ENCODE measurements at places on chromosomes 7 and 10.

- DNase-seq, result no peak
These were observed at the start of gene AIFM2 for GRCh38 chr10:70132098-70133029. TSS of gene AIFM2 (minus strand) at chr10:70132825. CDS start at chr10:70124084, 8,741 bp downstream.

- DNase-seq, result no peak
These were observed 191.9 kb downstream of the SFMBT2 start for GRCh38 chr10:7218968-7219367.

DNA sequence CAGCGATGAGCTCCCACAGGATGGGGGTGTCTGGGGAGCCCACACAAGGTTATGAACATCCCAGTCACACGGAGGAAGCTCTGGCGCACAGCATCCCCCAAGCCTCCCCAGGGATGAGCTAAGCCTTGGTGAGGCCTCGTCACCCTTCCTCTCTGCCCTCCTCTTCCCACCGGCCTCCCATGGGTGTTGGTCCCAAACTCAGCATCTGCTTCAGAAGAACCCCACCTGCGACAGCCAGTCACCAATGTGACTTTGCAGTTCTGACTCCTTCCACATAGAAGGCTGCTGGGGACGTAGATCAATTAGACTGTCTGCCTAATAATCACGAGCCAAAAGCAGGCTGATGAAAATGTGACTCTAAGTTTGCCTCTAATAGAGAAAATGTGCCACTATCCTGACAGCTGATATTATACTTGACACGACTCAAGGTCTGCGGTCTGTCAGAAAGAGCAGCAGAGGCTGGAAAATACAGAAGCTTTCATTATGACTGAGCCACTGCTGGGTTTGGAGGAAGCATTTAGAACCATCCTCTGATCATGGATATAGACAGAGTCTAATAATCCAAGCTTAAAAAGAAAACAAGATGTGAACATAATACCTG lies 116.0 kb upstream of the PFKP start:
- no peak for DNase-seq

DNA sequence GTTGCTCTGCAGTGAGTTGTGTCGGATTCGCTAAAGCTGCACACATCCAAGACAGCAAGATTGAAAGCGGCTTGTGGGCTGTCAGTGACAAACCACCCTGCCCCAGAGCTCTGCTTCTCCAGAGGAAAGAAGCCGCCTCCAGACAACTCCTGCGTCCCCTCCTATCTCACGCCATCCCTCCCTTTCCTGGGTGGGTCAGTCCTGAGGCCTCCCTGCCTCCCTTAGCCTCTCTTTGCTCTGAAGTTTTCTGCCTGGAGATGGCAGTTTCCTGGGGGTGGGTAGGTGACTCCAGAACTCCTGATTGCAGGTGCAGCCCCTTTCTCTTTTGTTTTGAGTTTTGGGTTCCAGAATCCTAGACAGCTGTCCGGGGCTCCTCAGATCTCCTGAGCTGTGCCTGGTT lies 78.7 kb downstream of the EMX2 start:
- DNase-seq, result no peak

DNA sequence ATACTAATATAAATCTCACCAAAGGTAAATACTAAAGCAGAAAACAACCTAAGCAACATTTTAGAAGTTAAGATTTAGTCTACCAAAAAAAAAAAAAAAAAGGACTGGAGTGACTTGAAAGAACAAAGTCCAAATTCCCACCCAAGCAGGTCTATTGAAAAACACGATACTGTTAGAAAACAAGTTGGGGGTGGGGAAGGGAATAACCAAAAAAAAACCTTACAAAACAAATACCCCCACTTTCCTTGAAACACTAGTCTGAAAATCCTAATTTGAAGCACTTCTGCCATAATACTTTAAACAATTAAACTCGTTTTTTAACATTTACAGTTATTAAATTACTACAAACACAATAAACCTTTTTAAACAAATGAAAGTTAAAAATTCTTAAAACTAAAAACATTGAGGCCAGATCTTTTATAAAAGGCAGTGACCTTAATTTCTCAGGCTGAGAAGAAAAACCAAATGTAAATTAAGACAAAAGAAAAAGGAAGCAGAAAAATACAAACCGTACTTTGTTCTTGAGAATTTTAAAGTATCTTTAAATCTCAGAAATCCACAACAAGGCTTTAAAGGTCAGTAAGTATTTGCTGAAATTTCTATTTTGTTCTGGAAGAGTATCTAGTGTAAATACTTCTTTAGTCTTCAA lies 135.1 kb downstream of the NRBF2 start:
- DNase-seq, result no peak

- DNase-seq, result no peak
These were observed 97.4 kb downstream of the CTTNBP2 start for GRCh38 chr7:117775801-117776200.

DNA sequence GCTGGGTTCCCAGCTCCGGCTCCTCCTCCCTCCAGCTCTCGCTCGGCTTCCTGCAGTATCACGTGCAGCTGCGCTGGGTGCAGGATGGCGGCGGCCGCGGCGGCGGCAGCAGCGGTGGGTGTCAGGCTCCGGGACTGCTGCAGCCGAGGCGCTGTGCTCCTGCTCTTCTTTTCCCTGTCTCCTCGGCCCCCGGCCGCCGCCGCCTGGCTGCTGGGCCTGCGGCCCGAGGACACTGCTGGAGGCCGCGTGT lies at the start of gene CNNM1:
CNNM1 (plus strand) TSS at position 53 of the 250 bp plus-strand sequence; CDS start at position 85, 32 bp downstream.
- DNase-seq, result no peak

- DNase-seq, result no peak
These were observed 72.6 kb upstream of the NFKB2 start for GRCh38 chr10:102322914-102323313.

DNA sequence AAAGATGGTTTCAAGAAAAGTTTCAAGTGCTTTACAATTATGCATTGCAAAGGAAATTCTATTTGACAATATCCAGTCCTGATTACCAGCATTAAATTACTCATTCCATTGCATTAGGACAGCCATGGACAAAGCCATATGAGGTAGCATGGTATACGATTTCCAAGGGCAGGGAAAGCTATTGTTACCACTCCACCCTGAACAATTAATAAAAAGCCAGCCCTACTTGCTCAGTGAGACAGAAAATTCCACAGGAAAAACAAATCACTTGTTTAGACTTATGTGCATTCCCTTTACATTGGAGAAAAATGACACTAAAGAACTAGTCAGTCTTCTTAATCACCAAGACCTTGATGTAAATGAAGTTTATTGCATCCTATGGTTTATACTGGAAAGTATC lies 5.6 kb downstream of the CD36 start:
- DNase-seq, result no peak

- DNase-seq, result no peak
These were observed 128.7 kb upstream of the UNC5B start for GRCh38 chr10:71083716-71083975.

GRCh38 chr10:31761156-31761555 lies 167.5 kb downstream of the ARHGAP12 start:
- no peak for DNase-seq

All from activated naive CD4-positive, alpha-beta T cell (primary cell).